ENCODE measurements at places on chromosomes 5 and 9. TPM values are rescaled to one million over a fixed set of nuclear protein-coding genes. Genes with fewer than 3 reads are reported as not detected.

The FAM221B gene
- not detected for total RNA-seq

The LCN1 gene
- total RNA-seq: 373 TPM

The TRIM7 gene
- 21.7 TPM for total RNA-seq

The GABRG2 gene
- total RNA-seq: not detected

The NMUR2 gene
- total RNA-seq: not detected

The RNF224 gene
- not detected for total RNA-seq

The CARTPT gene
- not detected for total RNA-seq

The PTGER4 gene
- 14.0 TPM for total RNA-seq

- no peak for DNase-seq
Observed at GRCh38 chr5:146890066-146890465, 11.5 kb upstream of the PPP2R2B start.

GRCh38 chr5:115532517-115532916 lies 12.1 kb downstream of the FEM1C start:
- DNase-seq: no peak

DNA sequence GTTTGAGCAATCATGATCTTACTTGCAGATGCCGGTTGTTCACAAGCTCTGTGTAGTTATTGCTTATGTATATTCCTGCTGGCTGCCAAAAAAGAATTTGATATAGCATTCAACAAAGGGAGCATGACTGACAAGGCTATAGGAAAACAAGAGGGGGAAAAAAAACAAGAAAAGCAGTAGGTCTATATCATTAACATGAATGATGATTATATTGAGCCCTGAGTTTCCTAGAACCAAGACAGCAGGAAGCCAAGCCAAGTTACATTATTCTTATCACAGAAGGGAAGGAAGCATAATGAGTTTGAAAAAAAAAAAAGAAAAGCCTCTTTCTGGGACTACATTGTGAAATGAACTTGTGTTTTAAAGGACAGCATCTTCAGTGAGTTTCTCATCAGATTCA lies 41.0 kb downstream of the TSTD2 start:
- DNase-seq: no peak

DNA sequence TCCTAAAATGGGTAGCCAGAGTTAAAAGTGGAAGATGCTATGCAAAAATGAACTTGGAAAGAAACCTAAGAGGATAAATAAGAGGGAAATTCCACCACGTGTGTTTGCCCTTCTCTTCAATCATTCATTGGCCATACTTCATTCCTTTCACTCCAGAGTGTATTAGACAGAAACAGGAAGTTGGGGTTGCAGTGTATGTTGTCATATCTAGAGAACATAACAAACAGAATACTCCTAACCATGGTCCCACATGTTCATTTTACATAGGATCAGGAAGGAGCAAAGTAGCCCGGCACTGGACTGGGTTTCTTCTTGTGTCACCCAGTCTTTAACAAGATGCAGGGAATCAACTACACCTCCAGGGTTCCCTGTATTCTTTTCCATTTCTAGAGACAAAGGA lies 7.6 kb upstream of the GPBP1 start:
- DNase-seq: no peak

- DNase-seq: peak; percentile 11
Observed at GRCh38 chr5:55030676-55031369, 6.8 kb downstream of the GZMK start.

- no peak for DNase-seq
Observed at GRCh38 chr9:20808002-20808401, 123.9 kb downstream of the FOCAD start.

DNA sequence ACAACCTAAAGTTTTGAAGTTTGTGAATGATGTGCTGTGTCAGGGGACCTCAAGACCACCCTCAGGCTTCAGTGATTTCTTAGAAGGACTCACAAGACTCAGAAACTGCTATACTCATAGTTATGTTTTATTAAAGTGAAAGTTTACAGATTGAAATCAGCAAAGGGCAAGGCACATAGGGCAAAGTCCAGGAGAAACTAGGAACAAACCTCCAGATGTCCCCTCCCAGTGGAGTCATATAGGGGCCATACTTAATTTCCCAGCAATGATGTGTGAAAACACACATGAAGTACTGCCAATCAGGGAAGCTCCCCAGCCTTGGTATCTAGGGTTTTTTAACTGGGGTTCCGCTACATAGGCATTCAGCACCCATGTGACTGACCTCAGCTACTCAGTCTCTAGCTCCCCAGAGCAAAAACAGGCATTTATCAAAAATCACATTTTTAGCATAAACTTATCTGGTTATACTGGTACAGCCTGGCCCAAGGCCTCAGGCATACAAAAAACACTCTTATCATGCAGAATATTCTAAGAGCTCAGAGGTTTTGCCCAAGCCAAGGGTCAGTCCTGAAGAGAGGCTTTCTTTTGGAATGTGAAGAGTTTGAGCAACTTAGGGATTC lies 74.7 kb upstream of the ANKRD55 start:
- DNase-seq: no peak

All from tongue (tissue), 3 donors.